Mammary epithelial cell (primary cell): ENCODE measurements at places on chromosomes 16 and 17. TPM values are rescaled to one million over a fixed set of nuclear protein-coding genes. Genes with fewer than 3 reads are reported as not detected.

DNA sequence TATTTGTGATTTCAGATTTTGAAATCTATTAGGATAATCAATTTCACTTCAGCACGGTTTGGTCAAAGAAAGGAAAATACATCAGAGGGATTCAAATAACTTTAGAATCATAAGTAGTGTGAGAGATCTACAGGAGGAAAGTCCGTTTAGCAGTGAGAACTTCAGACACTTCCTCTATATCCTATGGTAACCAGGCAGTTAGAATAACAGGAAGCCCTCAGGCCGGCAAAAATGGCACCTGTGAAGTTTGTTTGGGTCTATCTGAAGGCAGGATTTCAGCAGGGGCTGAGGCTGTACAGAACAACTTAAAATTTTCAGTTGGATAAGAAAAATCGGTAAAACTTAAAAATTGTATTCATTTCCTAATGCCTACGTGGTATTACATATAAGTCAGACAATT lies 24.9 kb downstream of the KCNJ16 start:
- DNase-seq, result no peak

- DNase-seq, result no peak
These were observed 25.1 kb downstream of the SLC7A5 start for GRCh38 chr16:87844120-87844733.

- peak; percentile 64 for DNase-seq
These were observed 14.3 kb downstream of the SLC16A3 start for GRCh38 chr17:82242977-82243647.

GRCh38 chr17:20944014-20944865 lies 98.6 kb downstream of the USP22 start:
- peak; percentile 57 for DNase-seq

- no peak for DNase-seq
These were observed 71.5 kb upstream of the RCVRN start for GRCh38 chr17:9976283-9977179.

GRCh38 chr16:81481207-81481821 lies 36.7 kb downstream of the CMIP start:
- DNase-seq, result no peak

GRCh38 chr17:34464812-34465211 lies 101.8 kb upstream of the CCL1 start:
- DNase-seq, result no peak

GRCh38 chr17:16322636-16323035 lies 30.6 kb downstream of the CENPV start:
- no peak for DNase-seq

- no peak for DNase-seq
These were observed 106.2 kb upstream of the HS3ST4 start for GRCh38 chr16:25585526-25585925.

DNA sequence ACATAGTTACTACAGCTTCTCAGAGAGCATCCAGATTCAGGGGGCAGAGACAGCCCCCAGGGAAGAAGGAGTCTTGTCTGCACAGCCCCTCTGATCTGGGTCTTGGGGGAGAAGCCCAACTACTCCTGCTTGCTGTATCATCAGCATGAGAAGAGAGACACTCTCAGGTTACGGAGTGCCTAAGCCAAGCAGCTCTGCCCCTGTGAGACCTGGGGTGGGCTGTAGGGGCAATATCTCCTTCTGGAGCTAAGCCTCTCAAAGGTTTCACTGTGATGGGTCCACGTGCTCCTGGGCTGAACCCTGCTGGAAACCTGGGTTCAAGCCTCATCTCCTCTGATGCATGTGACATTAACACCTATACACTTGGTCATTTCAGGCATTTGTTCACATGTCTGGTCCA lies 123.2 kb downstream of the CPPED1 start:
- no peak for DNase-seq

DNA sequence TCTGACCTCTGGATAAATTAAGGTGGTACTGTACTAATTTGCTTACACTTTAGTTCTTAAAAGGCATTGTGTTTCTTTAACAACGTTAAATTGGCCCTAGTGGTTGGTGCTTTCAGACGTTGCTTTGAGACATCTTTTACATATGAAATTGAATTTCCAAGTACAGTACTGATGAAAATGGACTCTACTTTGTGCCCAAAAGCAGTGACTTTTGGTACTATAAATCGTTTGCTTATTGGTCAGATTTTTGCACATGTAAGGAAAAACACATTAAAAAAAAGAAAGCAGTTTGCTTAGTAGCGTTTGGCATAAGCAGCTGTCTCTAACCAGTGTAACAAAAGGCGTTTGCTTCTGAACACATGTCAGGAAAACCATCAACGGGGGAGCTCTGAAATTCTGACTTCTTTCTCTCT lies 139.6 kb downstream of the CDK5R1 start:
- no peak for DNase-seq

GRCh38 chr16:75811020-75811634 lies 84.8 kb upstream of the CPHXL start:
- no peak for DNase-seq

DNA sequence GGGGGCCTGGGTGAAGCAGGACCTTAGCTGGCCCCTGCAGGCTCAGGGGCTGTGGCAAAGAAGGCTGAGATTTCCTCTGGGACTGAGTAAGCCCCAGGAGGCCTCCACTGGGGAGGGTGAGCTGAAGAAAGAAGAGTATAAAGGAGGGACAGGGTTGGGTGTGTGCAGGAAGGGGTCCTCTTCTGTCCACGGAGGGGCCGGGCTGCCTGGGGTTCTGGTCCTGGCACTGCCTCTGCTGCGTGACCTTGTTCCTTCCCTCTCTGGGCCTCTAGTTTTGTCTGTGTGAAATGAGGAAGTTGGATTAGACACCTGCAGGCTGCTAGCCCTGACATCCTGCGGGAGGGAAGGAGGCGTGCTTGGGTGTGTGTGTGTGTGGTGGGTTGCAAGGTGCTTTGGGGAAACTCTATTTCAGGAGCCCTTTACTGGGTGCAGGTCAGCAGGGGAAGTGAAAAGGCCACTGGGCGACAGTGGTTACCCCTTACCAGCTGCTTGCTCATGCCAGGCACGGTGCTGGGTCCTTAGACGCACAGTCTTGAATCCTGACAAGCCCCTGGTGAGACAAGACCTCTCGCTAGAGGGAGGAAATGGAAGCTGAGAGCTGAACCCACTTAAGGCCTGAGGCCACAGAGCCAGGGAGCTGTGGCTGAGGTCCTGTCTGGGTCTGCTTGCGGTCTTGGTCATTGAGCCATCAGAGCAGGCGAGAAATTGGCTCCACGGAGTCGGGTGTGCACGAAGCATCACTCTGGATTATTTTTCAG lies 60.7 kb downstream of the OR1D5 start:
- DNase-seq, result no peak

GRCh38 chr17:47801176-47801765 lies 20.3 kb downstream of the OSBPL7 start:
- DNase-seq, result no peak

DNA sequence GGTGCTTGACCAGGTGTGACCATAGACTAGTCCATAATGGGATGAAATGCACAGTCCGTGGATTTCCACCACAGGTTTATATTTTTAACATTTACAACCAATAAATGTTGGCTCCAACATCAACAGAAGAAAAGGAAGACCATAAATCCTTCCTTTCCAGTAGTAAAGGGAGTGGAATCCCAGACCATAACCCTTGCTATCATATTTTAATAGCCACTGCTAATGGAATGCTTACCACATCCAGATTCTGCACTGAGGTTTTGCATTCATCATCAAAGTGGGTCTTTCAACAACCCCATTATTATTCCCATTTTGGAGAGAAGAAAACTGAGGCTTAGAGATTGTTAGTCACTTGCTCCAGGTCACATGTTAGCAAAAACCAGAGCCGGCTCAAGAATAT lies 106.7 kb downstream of the FOXL1 start:
- DNase-seq, result no peak

GRCh38 chr16:27326738-27327585 lies 13.2 kb downstream of the IL4R start:
- peak; percentile 96 for DNase-seq

The CES5A gene
- not detected in 2 replicates for total RNA-seq

The ACSM2A gene
- not detected in 2 replicates for total RNA-seq

The MTSS2 gene
- total RNA-seq, result 42.9 and 53.2 TPM in 2 replicates

The TRPV3 gene
- 7.5 TPM in 2 replicates for total RNA-seq

The PPY gene
- total RNA-seq, result not detected in 2 replicates

The TMEM208 gene
- total RNA-seq, result 24.5 TPM

The DBF4B gene
- total RNA-seq, result 7.5 and 13.8 TPM in 2 replicates

The CRHR1 gene
- not detected in 2 replicates for total RNA-seq

The CPNE7 gene
- total RNA-seq, result 1.5 and 2.1 TPM in 2 replicates
